Stimulated activated CD4-positive, alpha-beta T cell treated with anti-CD3 and anti-CD28 coated beads, Interleukin-4, amount 100 ng/mL, for 24 hours (primary cell): ENCODE measurements at places on chromosomes 2 and 18.

- DNase-seq: no peak
These were observed 83.1 kb downstream of the FAM210A start for GRCh38 chr18:13643261-13643751.

DNA sequence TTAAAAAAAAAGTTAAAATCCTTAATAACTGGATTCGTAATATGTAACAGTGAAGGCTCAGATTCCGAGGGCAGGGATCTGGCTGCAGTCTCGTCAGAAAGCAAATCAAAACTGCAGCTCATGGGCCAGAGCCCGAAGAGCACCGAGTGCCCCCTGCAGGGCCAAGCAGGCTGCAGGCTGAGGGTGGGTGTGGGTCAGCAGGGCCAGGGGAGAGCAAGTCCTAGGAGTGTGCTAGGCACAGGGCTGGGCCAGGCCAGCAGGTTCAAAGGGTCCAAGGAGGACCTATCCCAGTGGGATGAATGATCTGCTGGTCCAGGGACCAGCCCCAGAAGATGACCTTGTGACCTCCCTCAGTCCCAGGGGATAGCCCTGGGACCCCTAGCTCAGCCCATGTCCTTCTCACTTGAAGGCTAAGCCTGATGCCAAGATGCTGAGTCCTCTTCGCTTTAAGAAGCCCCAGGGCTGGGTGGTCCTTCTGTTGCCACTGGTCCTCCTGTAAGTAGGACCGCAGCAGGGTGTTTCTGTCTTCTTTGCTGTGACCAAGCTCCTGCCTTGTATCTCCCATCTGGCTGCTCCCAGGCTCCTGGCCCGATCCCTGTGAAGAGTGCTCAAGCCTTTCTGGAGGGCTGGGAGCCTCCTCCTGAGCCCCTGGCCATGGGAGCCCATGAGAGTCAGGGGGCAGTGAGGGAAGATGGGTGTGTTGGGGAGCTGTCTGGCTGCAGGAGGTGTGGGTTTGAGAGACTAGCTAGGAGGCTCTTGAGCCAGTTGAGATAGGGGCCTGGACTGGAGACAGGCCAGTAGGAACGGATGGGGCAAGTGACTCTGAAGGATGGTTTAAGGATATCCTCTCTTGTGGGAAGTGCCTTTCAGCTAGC lies 150.7 kb downstream of the DYSF start:
- no peak for DNase-seq

GRCh38 chr2:151620761-151621160 lies 113.5 kb downstream of the NEB start:
- DNase-seq: no peak

DNA sequence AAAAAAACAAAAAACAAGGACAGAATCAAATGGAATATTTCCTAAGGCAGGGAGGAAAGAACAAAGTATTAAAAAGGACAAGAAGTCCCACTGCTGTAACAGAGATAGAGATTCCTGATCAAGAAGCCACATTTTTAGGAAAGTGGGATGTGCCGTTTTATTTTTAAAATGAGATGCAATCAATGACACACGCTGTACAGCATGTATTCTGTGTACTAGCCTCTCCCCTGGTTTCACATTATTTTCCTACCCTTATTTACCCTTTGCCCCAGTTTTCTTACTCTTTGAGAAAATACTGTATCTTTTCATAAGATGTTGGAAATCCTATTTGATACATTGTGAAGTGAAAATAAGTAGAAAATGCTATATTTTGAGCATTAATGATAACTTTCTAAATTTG lies 45.8 kb downstream of the E2F6 start:
- no peak for DNase-seq

- no peak for DNase-seq
These were observed 70.1 kb downstream of the OXER1 start for GRCh38 chr2:42693688-42694479.

DNA sequence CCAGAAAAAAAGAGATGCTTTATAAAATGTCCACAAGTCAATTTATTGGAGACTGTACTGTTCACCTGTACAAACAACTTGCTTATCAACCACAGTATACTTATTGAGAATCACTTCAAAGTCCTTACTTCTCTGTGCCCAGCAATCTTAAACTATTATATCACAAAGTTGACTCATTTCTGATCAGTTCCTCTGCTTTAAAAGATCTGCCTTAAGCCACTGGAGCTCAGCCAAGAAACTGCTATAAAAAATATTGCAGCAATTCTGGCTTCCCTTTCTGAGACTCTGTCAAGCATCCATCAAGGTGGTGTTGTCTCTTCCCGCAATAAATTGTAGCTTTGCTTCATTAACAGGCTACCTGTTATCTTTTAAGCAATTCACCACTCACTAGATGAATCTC lies 375.2 kb upstream of the SPHKAP start:
- no peak for DNase-seq

- DNase-seq: no peak
These were observed 3.6 kb downstream of the CXCR4 start for GRCh38 chr2:136114382-136114781.

GRCh38 chr2:241877989-241878970 lies 8.8 kb downstream of the RTP5 start:
- peak; percentile 79 for DNase-seq

DNA sequence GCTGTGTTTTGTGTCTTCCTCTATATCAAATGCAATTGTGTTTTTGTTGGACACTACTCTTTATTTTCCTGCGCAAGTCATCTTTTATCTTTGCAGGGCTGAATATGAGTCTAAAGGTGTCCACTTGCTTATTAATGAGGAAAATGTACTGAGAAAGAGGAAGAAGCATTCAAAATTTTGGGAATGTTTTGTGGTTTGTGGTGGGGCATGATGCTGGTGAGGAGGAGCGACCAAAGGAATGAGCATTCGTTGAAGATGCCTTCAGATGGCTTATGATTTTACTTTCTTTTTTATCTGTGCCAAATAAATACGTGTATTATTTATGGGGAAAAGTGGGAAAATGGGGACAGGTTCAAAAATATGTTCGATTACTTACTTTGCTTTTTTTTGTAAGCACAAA lies 63.9 kb upstream of the SMIM21 start:
- no peak for DNase-seq

DNA sequence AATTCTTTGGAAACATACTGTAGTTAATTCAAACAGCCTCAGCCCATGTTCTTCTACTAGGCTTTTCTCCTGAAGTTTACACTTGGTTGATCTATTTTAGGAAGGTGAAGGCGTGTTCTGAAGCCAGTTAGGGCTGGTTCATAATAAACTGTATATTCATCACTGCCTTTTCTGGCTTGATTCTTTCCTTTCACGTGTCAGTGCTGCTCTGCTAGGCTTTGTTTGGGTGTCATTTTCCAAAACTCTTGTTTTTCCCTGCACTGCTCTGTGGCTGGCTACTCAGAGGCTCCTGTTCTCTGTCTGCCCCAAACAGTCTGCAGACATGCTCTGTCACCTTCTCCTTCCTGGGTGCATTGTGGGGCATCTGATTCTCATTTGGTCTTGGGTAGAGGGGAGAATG lies 136.1 kb downstream of the PARD3B start:
- no peak for DNase-seq

GRCh38 chr2:113230531-113230930 lies 48.2 kb downstream of the PAX8 start:
- DNase-seq: no peak

- no peak for DNase-seq
These were observed 35.4 kb upstream of the TMEM182 start for GRCh38 chr2:102726128-102727087.

DNA sequence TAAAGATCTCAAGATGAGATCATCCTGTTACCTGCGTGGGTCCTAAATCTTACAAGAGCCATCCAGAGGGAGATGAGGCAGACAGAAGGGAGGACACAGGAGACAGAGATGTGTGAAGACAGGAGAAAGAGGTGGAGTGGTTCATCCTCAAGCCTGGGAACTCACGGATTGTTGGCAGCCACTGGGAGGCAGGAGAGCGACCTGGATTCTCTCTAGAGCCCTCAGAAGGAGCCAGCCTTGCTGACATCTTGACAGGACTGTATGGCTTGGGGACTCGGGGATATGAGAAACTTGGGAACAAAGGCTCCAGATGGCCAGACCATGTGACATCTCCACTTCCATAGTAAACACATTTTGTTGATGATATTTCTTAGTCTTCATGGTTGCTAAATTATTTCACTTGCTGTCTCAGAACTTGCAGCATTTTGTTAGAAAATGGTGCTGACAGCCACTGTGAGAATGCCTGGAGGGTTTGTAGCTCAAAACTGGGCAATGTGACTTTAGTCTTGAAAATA lies 57.8 kb upstream of the MC2R start:
- DNase-seq: no peak

- no peak for DNase-seq
These were observed 190.4 kb upstream of the STK17B start for GRCh38 chr2:196361606-196362326.

- DNase-seq: no peak
These were observed 433.7 kb upstream of the TRIB2 start for GRCh38 chr2:12282780-12283695.

DNA sequence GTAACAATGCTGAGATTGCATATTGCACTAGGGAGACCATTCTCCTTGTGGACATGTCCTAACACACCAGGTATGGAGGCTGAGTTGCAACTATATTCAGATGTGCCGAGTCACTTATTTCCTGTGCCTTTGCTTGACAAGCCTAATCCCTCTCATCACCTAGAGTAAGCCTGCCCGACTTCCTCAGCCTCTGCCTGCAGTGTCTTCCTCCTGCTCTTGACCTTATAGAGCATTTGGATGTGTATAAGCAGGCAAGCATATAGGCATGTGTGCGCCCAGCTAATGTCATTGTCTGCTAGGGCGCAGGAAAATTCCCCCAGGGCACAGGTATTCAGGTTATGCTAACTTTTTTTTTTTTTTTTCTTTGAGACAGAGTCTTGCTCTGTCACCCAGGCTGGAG lies 316.9 kb downstream of the CDH2 start:
- DNase-seq: no peak

DNA sequence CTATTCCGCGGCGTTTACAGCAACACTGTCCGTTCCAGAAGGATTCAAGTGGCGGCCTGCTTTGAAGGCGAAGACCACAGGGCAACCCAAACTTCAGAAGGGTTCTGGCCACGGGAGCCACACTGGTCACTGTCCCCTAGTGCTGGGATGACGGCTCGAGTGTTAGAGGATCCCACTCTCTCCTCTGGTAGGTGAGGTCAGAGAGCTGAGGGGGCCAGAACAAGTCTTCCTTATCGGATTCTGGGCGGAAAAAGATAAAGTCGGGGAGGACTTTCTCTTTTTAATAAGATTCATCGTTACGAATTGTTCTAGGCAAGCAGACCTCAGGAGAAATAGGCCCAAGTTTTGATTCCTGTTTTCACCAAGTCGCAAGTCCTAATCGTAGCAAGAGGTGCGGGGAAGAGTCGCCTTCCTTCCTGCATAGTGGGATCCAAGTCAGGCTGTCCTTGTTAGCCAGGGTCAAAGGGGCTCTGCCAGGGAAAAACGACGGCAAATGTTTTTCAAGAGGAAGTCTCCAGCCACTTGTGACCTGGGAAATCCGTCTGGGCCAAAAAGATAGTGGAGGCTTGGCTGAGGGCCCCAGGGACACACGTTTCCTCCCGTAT lies 864 bp upstream of the MYL12A start:
- no peak for DNase-seq

- no peak for DNase-seq
These were observed 7.0 kb downstream of the INPP1 start for GRCh38 chr2:190350371-190350770.

GRCh38 chr2:191045141-191045540 lies 31.2 kb upstream of the STAT1 start:
- DNase-seq: no peak

DNA sequence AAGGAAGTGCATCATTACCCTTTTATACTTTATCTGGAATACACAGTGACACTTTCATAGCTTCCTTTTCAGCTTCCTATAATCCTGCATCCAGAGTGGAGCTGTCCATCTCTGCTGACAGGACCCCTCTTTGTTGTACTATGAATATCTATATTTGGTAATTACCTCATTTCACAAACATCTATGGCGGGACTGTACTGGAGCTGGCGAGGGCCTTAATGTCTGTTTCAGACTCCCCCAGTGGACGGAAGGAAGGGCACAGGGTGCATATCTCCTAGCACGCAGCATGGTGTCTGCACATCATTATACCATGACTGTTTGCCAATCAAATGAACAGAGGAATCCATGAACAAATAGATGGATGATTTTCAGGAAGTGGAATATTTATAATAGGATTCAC lies 142.3 kb downstream of the SOX11 start:
- DNase-seq: no peak

DNA sequence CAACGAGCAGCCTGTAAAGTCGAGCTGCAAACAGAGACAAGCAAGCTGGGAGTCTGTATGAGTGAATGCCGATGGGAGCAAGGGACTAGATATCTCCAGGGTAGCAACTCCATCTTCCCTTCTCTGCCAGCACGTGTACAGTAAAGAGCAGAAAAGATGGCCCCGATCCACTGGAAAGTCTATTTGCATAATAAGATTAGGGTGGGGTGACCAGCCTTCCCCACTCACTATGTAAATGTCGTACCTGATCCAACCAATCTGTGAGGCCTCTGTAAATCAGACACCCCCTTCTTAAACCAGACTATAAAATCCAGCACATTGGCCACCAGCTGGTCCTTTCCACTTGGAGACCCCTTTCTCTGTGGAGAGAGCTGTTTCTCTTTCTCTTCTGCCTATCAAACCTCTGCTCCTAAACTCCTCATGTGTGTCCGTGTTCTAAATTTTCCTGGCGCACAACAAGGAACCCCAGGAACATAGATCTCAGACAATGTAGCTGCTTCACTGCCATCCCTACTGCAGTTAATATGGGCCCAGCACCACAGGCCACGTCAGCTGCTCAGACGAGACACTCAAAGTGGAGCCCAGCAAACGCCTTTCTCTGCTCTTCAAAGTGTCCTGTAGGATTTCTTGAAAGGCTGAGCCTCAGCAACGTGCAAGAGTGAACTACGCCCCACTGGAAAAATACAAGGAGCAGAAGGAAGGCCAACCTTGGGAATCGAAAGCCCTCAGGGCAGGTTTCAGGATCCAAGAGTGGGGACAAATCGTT lies 26.1 kb downstream of the DIPK1C start:
- no peak for DNase-seq

- no peak for DNase-seq
These were observed 1.4 kb upstream of the UXS1 start for GRCh38 chr2:106195456-106195855.

DNA sequence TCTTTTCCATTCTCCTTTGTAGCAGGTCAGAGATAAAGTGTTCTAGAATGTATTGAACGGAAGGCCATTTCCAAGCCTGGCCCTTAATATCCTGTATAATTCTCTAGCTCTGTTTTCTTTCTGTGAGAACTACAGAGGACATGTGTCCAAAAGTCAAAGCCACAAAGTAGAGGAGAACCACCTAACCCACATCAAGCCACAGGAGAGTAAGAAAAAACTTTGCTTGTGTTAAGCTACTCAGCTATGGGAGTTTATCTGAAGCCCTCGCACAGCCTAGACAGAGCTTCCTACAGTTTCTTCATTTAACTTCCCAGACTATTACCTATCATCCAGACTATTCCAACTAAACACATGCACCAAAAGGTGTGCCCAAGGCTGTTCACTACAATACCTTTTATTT lies 22.0 kb downstream of the ADAM17 start:
- no peak for DNase-seq

DNA sequence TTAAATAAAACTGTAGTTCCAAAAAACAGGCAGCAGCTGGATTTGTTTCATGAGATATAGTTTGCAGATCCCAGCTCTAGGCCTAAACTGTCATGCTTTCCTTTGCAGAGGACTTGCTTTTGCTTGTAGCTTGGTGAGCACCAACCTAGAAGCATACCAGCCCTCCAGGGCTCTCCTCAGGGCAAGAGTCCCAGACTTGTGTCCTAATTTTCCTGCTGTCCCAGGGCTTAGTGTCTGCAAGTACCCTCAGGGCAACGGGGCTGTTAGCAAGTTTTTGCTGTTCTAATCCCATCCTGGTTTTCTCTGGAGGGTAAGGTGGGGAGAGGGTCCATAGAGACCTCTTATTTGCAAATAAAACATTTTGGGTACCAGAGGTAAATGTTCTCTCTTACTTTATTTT lies 59.5 kb downstream of the TMEM17 start:
- DNase-seq: no peak
